ENCODE measurements at places on chromosomes 5 and 9.

GRCh38 chr5:83911367-83911919, 190.8 kb upstream of the HAPLN1 start:
- no peak for DNase-seq

DNA sequence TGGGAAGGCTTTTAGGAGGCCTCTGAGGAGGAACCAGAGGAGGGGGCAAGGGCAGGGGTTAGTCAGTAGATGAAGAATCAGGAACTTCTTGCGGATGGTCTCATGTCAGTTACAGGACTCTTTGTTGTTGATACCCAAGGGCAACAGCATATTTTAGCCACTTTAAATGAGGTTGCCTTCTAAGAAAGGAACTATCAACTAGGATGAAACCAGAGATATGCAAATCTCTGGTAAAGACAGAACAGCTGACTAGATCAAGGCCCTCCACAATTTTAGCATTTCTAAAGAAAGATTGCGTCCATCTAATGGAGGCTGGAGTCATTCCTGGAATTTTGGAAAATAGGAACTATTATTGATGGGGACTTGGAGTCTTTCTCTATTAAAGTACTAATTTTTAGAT, 57.7 kb upstream of the KLF4 start:
- no peak for DNase-seq

DNA sequence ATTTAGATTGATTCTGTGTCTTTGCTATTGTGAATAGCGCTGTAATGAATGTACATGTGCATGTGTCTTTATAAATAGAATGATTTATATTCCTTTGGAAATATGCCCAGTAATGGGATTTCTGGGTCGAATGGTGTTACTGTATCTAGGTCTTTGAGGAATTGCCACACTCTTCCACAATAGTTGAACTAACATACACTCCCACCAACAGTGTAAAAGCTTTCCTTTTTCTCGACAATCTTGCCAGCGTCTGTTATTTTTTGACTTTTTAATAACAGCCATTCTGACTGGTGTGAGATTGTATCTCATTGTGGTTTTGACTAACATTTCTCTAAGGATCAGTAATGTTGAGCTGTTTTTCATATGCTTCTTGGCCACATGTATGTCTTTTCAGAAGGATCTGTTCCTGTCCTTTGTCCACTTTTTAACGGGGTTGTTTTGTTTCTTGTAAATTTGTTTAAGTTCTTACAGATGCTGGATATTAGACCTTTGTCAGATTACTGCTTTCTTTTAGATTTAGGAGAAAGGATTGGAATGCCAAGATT, 125.0 kb upstream of the NR5A1 start:
- peak; percentile 9 for DNase-seq

DNA sequence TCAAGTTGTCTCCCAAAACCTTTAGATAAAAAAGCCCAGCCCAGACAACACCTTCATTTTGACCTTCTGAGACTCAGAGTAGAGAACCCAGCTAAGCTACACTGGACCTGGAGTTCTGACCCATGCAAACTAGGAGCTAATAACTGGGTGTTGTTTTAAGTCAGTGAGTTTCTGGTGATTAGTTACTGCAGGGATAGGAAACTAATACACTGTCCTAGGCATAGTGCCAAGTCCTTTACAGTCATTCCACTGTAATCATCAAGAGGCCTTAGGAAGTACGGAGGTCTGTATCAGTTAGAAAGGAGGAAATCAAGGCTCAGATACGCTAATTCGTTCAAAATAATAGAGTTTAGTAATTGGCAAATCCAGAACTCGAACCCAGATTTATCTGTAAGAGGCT, 197.9 kb downstream of the KCTD16 start:
- peak; percentile 52 for DNase-seq

GRCh38 chr9:21968331-21969010, 25.7 kb downstream of the CDKN2A start:
- no peak for DNase-seq

- DNase-seq = no peak
These were observed 7.1 kb upstream of the DMXL1 start for GRCh38 chr5:119063579-119064379.

- DNase-seq = no peak
These were observed 53.7 kb upstream of the GDNF start for GRCh38 chr5:37893434-37894134.

- no peak for DNase-seq
These were observed 58.1 kb downstream of the DENND1A start for GRCh38 chr9:123871781-123872180.

DNA sequence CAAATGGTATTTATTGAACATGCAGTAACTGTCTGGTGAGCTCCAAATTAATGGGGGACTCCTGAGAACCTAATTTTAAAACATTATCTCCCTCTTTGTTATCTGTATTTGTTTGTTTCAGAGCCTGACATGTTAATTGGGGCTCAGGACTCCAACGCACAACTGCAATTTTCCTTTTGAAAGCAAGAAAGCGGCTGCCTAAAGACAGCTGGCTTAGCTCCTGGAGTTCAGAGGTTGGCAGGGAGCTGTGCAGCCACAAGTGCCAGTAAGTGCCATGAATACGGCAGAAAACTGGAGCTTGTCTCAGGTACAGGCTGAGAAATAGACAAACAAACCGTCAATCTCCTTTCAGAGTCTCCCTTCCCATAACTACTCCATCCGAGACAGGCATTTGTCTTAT, 80.9 kb downstream of the PPP2R2B start:
- peak; percentile 41 for DNase-seq
